Uterus (tissue), 4 donors: ENCODE measurements at places on chromosomes 1 and 21. TPM values are rescaled to one million over a fixed set of nuclear protein-coding genes. Genes with fewer than 3 reads are reported as not detected.

- H3K27me3 ChIP-seq, result no peaks in the 10 kb centered on the region
- H3K4me1 ChIP-seq, result peaks cover 12% of the 10 kb centered on the region
- no peak for DNase-seq
- no peaks in the 10 kb centered on the region for H3K36me3 ChIP-seq
Observed at GRCh38 chr1:64894438-64895196, 71.7 kb downstream of the JAK1 start.

GRCh38 chr1:89532866-89533265 lies 8.2 kb downstream of the LRRC8B start:
- no peak overlapping the region for H3K27ac ChIP-seq
- H3K4me1 ChIP-seq, result no peaks in the 10 kb centered on the region
- no peaks in the 10 kb centered on the region for H3K27me3 ChIP-seq
- no peaks in the 10 kb centered on the region for H3K36me3 ChIP-seq

DNA sequence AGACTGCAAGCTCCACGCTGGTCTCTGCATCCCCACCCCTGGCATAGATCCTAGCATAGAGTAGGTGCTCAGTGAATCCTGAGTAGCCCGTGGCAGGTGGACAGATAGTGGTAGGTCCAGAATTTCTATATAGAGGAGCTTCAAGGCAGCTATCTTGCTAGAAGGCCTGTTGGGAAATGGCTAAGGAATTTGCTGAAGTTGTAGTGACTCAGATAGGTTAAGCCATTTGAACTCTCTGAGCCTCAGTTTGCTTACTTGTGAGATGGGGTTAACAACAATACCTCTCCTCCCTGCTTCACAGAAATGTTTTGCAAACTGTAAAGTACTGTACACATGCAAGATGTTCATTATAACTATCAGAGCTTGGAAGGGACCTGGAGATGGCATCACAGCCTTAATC lies 23.4 kb upstream of the EPHB2 start:
- no peaks in the 10 kb centered on the region for H3K4me1 ChIP-seq
- no peak overlapping the region for H3K4me3 ChIP-seq
- DNase-seq, result no peak
- no peak overlapping the region for H3K27ac ChIP-seq

DNA sequence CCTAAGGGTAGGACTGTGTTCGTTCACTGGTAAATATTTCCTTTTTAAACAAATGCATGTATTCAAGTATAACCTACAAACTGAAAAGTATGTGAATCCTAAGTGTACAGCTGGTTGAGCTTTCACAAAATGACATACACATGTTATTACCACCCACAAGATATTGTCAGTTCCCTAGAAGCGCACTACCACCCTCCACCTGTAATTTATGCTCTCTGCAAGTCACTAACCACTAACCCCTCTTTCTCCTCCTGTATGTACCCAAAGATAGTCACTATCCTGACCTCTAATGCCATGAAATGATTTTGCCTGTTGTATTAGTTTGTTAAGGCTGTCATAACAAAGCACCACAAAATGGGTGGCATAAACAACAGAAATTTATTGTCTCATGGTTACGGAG lies 82.8 kb upstream of the CHODL start:
- DNase-seq, result no peak
- no peaks in the 10 kb centered on the region for H3K36me3 ChIP-seq
- no peak overlapping the region for H3K4me3 ChIP-seq

DNA sequence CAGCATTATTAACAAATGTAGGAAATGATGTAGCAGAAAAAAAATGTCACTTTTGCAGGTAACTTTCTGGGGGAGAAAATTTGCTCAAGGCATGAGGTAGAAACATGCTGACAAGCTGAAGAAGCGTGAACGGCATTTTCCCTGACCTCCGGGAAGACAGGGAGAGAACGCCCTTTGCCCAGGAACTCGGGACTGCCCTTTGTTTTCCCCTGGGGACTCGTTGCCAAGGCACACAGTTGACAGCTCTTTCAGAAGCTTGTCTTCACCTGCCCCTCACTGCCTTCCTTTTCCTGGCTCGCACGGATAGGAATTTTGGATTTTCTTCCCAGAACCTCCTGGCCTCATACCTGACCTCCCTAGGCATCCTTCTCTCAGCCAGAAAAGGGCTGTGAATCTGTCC lies 52.7 kb upstream of the COA6 start:
- DNase-seq, result no peak
- H3K27me3 ChIP-seq, result no peaks in the 10 kb centered on the region
- H3K27ac ChIP-seq, result no peak overlapping the region
- no peak overlapping the region for H3K4me3 ChIP-seq
- H3K36me3 ChIP-seq, result no peaks in the 10 kb centered on the region
- no peaks in the 10 kb centered on the region for H3K4me1 ChIP-seq

DNA sequence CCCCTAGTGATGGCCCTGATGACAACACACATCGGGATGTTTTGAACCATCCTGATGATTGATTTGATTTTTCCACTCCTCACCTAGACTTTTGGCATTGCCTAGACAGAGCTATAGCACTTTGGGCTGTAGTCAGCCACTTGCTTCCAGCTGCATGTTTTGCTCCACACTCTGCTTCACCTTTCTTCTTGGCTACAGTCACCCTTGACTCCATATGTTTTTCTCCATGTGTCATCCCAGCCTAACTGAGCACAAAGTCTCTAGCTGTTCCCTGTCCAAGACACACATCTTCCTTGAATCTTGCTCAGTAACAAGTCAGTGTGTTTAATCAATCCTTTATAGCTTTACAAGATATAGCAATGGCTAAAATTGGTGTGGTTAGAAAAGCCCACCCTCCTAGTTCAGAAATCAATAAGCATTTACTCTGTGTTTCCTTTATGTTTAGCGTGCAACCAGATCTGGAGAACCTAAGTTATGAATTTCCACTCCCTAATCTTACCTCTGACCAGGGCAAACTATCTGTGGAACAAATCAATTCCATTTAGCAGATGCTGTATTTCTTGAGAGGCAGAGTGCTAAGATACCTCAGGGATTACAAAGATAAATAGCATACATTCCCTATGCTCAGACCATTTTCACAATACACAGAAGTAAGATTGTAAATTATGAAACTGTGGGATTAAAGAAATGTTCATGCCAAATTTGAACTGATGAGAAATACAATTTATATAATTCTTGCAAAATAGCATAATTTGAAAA lies 98.4 kb upstream of the LYPLAL1 start:
- no peak for DNase-seq
- no peak overlapping the region for H3K4me3 ChIP-seq
- no peaks in the 10 kb centered on the region for H3K4me1 ChIP-seq
- no peak overlapping the region for H3K27ac ChIP-seq
- no peaks in the 10 kb centered on the region for H3K36me3 ChIP-seq
- no peaks in the 10 kb centered on the region for H3K27me3 ChIP-seq

- no peaks in the 10 kb centered on the region for H3K27me3 ChIP-seq
- no peak for DNase-seq
- no peaks in the 10 kb centered on the region for H3K36me3 ChIP-seq
- H3K27ac ChIP-seq, result no peak overlapping the region
Observed at GRCh38 chr1:192986110-192986747, 72.9 kb downstream of the UCHL5 start.

DNA sequence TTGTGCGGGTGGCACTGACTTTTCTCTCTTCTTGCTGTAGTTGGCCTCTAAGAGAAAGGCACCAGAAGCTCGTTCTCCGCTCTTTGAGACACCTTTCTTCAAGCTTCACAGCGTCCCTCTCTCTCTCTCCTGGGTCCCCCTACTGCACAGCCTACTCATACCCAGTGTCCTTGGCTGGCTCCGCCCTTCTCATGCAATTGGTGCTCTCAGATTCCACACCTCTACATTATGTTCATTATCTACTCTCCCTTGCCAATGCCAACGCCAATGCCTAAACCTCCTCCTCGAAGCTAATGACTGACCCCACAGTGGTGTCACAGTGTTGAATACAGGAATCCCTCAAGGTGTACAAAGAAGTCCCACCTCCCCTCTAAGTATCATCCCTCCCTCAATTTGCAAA lies 4.8 kb upstream of the DNAJC28 start:
- no peak for DNase-seq
- H3K36me3 ChIP-seq, result no peaks in the 10 kb centered on the region
- no peaks in the 10 kb centered on the region for H3K4me1 ChIP-seq
- no peaks in the 10 kb centered on the region for H3K27me3 ChIP-seq
- H3K4me3 ChIP-seq, result no peak overlapping the region

DNA sequence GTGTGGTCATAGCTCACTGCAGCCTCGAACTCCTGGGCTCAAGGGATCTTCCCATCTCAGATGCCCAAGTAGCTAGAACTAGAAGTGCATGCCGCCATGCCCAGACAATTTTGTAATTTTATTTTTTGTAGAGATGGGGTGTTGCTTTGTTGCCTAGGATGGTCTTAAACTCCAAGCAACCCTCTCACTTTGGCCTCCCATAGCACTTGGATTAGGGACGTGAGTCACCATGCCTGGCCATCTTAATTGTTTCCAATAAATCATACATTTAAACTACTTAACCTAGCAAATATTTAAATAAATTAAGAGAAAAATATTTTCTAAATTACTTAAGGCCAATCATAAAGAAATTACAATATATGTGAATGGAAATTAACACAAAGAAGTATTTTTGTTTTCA lies 35.1 kb upstream of the ADGRL4 start:
- DNase-seq, result no peak
- no peaks in the 10 kb centered on the region for H3K27me3 ChIP-seq
- no peak overlapping the region for H3K4me3 ChIP-seq
- H3K4me1 ChIP-seq, result no peaks in the 10 kb centered on the region

- no peak overlapping the region for H3K4me3 ChIP-seq
- no peak for DNase-seq
- H3K27ac ChIP-seq, result no peak overlapping the region
- no peaks in the 10 kb centered on the region for H3K4me1 ChIP-seq
Observed at GRCh38 chr1:202165267-202165941, 5.0 kb upstream of the PTPN7 start.

- no peaks in the 10 kb centered on the region for H3K36me3 ChIP-seq
- H3K4me3 ChIP-seq, result no peak overlapping the region
- no peaks in the 10 kb centered on the region for H3K27me3 ChIP-seq
- no peaks in the 10 kb centered on the region for H3K4me1 ChIP-seq
Observed at GRCh38 chr1:42926879-42927242, 31.8 kb downstream of the SLC2A1 start.

DNA sequence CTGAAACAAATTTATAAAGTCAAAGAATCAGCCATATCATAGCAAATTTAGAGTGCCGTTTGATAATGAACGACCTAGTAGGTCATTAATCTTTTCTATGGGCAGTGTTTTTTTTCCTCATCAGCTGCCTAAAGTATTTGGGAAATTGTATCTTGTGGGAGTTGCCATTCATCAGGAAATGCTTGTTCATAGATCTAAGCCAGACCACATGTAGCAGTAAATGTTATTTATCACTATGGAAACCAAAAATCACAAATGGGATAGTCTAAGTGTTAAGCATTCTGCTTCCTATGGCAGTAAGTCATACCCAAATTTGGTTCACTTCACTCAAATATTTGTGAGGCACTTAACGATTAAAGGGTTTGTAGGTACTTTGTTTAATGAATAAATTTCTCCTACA lies 52.9 kb downstream of the LRRC8D start:
- DNase-seq, result no peak
- H3K27ac ChIP-seq, result peak overlapping the region; percentile 32
- H3K27me3 ChIP-seq, result no peaks in the 10 kb centered on the region
- no peak overlapping the region for H3K4me3 ChIP-seq

The MAP10 gene
- 1.5 TPM for total RNA-seq

The GSTM5 gene
- total RNA-seq, result 24.8 TPM

The FAAP20 gene
- total RNA-seq, result 6.4 TPM

The RXRG gene
- total RNA-seq, result under 0.01 TPM

The WARS2 gene
- total RNA-seq, result 13.5 TPM

The PTPRU gene
- 38.5 TPM for total RNA-seq
